H7 (cell line): ENCODE measurements at places on chromosomes 5 and 9. TPM values are rescaled to one million over a fixed set of nuclear protein-coding genes. Genes with fewer than 3 reads are reported as not detected.

The CDH18 gene
- total RNA-seq = 0.10 TPM in 1 of 2 replicates, not detected in the other

The OBP2B gene
- total RNA-seq = not detected in 2 replicates

The IFNA13 gene
- not detected in 2 replicates for total RNA-seq

The SHC3 gene
- total RNA-seq = 8.2 and 13.2 TPM in 2 replicates

The NAIP gene
- 0.90 and 0.92 TPM in 2 replicates for total RNA-seq

The NTNG2 gene
- total RNA-seq = 1.2 and 2.3 TPM in 2 replicates

The RANBP17 gene
- total RNA-seq = 6.4 and 11.6 TPM in 2 replicates

The CDKN2A gene
- total RNA-seq = not detected in 2 replicates

The CCDC192 gene
- 0.24 and 1.1 TPM in 2 replicates for total RNA-seq

The FCHO2 gene
- total RNA-seq = 4.6 and 7.0 TPM in 2 replicates

The SPATA9 gene
- total RNA-seq = not detected in 2 replicates

The FOXD4L5 gene
- total RNA-seq = not detected in 2 replicates

The CCDC183 gene
- total RNA-seq = 0.66 and 0.85 TPM in 2 replicates

The CERCAM gene
- 12.6 and 15.5 TPM in 2 replicates for total RNA-seq

The CXCL14 gene
- total RNA-seq = 2.7 and 4.2 TPM in 2 replicates

The ARHGEF37 gene
- total RNA-seq = 0.14 and 0.26 TPM in 2 replicates
